ENCODE measurements at places on chromosomes 5 and 9.

DNA sequence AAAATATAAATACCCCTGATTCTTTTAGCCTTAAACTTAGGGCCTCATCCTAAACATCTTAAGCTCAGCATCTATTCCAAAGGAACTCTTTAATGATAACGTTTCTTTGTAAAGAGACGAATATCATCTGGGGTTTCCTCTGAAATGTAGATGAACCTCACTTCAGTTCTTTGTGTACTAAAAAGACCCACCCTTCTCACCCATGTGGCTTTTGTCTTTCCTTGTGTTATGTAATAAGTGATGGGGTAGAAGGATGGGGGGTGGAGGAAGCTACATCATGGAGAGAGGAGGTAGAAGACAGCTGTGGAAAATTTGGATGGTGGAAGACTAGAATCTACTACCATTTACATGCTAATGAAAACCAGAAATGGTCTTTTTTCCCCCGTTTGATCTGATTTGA lies 111.0 kb downstream of the NDUFS4 start:
- DNase-seq = no peak

DNA sequence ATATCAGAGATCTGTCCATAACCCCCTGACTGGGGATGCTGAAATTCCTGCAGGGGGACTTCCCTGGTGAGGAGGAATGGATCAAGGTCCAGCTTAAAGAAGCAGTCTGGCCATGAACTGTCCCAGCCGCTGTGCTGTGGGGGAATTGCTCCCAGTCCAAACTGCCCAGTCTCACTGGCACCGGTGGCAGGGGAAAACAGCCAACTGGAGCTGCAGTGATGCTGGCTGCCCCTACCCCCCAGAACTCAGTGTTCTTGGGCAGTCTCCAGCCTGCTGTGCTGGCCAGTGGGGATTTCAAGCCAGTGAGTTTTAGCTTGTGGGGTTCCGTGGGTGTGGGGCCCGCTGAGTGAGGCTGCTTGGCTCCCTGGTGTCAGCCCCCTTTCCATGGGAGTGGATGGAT lies 306.5 kb upstream of the RPS23 start:
- no peak for DNase-seq

GRCh38 chr5:169913479-169913878 lies 66.8 kb downstream of the INSYN2B start:
- DNase-seq = no peak

GRCh38 chr9:134307674-134308638 lies 18.3 kb upstream of the RXRA start:
- DNase-seq = no peak

DNA sequence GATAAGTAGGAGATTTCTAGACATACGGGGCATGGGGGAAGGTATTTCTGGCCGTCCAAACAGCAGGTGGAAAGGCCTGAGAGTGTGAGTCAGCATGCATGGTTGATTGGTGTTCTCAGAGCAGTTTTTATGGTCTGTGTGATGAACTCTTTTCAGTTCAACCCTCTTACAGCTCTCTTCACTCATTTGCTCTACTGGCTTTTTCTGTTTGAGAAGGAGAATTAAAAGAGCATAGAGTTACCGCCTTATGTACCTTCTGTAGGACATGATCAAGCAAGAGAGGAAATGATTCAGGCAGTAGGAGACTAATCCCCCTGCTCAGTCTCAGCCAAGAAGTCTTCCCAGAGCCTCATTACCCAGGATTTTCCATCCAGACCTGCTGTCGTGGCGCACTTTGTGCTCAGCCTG lies 92.4 kb downstream of the PRDM6 start:
- DNase-seq = no peak

DNA sequence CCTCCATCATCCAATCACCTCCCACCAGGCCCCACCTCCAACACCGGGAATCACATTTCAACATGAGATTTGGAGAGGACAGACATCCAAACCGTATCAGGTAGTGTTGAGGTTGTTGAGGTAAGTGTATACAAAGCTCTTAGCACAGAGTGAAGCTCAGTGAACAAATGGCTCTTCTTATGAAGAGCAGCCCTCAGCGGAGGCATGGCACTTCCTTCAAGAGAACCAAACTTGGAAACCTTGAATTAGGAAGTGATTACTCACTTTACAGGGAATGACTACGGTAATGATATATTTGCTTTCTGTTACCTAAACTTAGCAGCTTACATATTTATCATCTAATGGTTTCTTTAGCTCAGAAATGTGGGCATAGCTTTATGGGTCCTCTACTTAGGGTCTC lies 92.8 kb downstream of the IQGAP2 start:
- no peak for DNase-seq

DNA sequence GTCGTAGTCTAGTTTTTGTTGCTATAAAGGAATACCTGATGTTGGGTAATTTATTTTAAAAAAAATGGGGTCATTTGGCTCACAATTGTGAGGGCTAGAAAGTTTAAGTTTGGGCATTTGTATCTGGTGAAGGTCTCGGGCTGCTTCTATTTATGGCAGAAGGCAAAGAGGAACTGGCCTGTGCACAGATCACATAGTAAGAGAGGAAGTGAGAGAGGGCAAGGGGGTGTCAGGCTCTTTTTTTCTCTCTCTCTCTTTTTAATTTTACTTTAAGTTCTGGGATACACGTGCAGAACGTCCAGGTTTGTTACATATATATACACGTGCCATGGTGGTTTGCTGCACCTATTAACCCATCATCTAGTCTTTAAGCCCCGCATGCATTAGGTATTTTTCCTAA lies 453.3 kb downstream of the DIRAS2 start:
- DNase-seq = no peak

- DNase-seq = no peak
Observed at GRCh38 chr9:4939118-4939561, 45.9 kb upstream of the JAK2 start.

GRCh38 chr5:111255169-111255568 lies 31.0 kb downstream of the CAMK4 start:
- no peak for DNase-seq

DNA sequence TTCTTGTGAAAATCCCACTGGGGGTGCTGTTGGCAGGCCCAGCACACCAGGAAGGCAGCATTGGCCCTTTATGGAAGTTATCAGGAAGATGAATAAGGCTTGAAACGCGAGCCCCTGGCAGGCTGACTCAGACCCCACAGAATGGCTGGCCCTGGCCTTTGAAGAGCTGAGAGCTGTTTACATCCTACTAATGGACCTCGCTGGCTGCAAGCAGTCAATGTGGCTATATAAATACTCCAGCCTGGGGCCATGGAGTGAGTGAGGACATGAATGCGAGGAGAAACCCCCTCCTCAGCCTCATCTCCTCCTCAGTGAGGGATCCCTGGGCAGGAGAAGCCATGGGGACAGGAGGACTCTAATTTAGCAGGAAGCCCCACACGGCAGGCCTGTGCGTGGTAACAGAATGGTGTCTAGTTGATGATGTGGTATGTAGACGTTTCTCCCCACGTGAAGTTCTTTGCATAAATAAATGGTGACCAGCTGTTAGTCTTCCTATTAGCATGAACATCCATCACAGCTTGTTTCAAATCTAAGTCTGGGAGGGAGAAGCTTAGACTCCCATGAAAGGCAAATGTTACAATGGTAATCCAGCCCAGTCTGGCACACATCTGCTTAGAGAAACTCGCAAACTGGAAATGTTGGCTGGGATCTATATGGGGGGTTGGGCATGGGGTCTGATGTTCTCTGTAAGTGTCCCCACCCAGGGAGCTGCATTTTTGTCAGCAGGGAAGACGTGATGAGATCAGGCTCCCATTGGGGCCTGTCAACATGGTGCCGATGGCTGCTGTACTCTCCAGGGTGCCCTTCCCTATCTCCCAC lies 175.1 kb upstream of the PITX1 start:
- DNase-seq = no peak

- no peak for DNase-seq
Observed at GRCh38 chr5:36403632-36404311, 102.1 kb upstream of the RANBP3L start.

DNA sequence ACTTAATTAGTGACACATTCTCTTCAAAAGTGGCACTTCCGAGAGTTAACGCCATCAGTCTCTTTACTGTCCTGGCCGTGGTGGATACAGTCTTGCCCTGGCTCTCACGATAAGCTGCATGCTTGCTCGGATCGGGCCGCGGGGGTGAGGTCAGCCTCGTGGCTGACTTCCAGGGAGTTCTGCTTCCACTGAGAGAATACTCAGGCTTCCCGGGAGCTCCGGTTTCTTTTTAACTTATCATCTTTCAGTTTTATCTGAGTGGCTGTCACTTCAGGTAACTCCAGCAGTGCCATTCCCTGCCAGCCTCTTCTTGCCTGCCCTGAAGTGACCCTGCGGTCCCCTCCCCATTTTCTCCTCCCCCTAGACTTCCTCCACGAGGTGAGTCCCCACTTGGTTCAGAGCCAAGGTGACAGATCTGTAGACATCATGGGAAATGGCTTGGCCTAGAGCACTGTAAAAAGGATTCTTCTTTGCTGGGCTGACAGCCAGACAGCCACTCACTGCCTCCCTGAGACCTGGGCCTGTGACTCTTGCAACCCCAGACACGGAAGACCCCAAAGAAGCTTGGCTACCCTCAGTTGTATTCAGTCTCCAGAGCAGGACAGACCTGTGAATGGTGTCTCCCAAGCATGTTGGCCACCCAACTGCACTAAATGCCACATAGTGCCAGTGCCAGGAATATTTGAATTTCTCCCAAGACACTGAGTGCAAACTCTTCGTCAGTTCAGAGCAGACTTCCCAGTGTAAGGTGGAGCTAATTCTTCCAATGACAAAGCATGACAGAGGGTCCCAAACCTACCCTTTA lies 95.1 kb downstream of the DAPK1 start:
- DNase-seq = no peak

GRCh38 chr9:96524045-96524444 lies 74.1 kb downstream of the HABP4 start:
- DNase-seq = no peak

GRCh38 chr5:114360816-114361723 lies 800 bp upstream of the KCNN2 start:
- no peak for DNase-seq

- no peak for DNase-seq
Observed at GRCh38 chr5:96602776-96603175, 59.4 kb upstream of the CAST start.

DNA sequence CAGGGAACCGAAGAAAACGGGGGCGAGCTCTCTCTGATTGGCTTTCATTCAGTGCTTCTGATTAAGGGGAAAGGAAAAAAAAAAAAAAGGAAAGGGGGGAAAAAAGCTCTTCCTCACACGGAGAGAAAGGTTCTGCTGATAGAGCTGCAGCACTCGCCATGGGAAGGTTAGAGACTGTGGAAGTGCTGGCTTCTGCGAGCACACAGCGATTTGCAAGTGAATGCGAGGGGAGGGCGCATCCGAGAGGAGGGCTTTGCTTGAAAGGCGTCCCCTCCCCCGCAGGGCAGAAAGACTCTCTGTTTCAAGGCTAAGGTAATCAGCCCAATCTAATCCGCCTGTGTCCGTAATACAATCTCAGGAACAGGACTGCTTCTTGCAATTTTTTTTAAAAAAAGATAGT lies at the start of gene CDH10:
TSS of gene CDH10 (minus strand) at position 218 of the 400 bp plus-strand sequence. CDS start 51,488 bp downstream, outside the sequence.
- DNase-seq = peak; percentile 33

DNA sequence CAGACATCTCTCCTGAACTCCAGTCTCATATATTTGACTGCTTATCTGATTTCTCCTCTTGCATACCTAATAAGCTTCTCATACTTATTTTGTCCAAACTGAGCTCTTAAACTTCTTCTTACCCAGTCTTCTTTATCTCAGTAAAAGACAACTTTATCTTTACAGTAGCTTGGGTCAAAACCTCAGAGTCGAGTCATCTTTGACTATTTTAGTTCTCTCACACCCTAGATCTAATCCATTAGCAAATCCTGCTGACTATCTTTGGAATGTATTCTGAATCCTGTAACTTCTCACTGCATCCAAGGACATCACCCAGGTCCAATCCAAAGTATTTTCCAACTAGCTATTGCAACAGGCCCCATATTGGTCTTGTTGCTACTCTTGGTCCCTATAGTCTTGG lies 11.8 kb upstream of the JAK2 start:
- no peak for DNase-seq

- DNase-seq = no peak
Observed at GRCh38 chr5:87570366-87570765, 157.6 kb upstream of the CCNH start.

DNA sequence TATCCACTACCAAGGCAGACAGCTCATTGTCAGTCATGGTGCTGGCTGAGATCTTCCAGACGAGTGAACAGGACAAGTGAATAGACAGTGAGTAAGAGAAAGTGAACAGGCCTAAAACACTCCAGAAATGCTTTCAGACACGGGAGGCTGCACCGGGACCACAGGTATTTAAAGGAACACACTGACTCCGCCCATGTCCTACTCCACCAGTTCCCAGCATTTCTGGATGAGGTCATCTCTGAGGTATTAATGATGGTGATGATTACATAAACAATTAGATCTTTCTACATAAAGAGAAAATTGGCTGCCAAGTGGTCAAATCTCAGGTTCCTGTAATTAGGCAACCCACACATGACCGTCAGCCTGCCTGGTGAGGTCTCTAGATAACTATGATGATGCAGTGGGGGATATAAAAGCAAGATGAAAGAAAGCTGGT lies at the start of gene ACTBL2:
TSS of gene ACTBL2 (minus strand) at position 141 of the 436 bp plus-strand sequence. CDS start at position 37, 104 bp downstream.
- DNase-seq = peak; percentile 35

- no peak for DNase-seq
Observed at GRCh38 chr5:161190086-161190485, 338.1 kb upstream of the ATP10B start.

DNA sequence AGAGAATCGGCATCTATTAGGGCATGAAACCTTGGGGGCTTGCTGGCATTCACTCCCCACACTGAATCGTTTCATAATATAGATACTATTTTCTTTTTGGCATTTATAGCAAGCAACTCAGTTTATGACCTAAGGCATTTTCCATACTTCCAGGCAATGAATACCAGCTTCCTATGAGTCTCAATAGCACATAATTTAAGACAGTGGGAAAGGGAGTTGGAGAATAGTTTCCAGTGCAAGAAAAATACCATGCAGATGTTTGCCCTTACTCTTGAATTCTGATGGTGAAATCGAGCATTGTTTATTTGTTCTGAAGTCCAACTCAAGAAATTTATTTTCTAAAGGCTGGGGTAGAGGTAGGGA lies 175.8 kb upstream of the KLF9 start:
- no peak for DNase-seq

GRCh38 chr5:35371951-35372426 lies 141.7 kb upstream of the PRLR start:
- DNase-seq = peak; percentile 36

DNA sequence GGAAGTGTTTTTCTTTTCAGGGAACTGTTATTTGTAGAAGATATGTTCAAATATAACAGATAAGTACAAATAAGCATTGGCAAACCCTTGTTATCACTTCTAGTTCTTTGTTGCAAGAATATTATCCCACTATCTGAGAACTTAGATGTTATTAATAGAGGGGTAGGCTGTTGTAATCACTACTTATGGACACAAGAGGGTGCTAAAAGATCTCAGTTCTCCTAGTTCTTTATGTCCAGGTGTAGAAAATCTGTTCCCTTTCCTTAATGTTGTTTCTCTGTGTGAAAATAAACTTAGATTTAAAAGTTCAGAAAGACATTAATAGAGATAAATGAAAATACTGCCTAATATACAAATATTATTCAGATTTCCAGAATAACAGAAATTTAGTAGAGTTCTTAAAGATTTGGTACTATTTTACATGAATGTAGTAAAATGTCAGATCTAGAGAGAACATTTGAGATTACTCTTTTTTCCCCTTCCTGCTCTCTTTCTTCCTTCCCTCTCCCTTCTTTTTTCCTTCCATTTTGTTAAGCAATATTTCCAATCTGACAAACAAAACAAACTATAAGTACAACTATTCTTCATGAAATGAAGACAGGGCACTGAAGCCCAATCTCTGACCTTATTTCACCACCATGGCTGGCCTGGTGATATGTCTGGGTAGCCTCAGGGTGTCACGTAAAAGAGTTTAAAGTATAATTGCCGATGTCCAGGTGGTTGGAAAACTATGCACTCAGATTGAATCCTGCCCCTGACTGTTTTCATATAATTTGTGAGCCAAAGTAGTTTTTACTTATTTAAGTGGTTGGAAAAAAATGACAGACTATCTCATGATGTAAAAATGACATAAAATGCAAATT lies 43.6 kb upstream of the C5orf46 start:
- peak; percentile 77 for DNase-seq

All from T47D (cell line).